Fibroblast of the aortic adventitia (primary cell): ENCODE measurements at places on chromosomes 7 and 10. TPM values are rescaled to one million over a fixed set of nuclear protein-coding genes. Genes with fewer than 3 reads are reported as not detected.
A peak's percentile ranks its signal among the peaks of the same experiment; 100 is the strongest.

The SLC26A5 gene
- total RNA-seq, result not detected in 2 replicates

- no peak for DNase-seq
Measured at GRCh38 chr7:105298439-105298894, 90.3 kb downstream of the SRPK2 start.

DNA sequence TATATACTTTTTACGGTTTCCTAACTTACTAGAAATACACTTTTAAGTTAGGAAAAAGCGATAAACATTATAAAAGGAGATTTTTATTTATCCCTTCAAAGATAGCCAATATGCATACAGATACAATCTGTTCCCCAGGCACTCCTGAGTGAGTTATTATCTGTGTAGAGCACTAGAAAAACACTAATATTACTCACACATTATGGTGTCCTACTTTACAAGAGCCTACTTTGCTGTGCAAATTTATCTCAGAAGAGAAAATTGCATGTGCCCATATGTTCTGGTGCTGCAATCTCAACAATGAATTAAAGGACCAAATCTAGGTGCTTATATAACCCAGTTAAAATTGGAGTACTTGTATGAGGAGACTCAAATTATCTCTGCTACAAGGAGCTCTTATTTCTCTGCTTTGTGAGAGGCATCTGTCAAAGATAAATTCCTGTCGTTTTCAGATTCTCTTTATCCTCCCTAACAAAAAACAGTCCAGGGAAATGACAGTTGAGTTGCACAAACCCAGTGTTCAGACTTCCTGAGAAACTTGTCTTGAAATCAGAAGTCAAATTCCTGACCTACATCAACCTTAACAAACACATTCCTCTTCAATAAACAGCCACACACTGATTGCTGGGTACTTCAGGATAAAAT, 28.9 kb downstream of the CPA1 start:
- DNase-seq, result peak; percentile 31

The CALHM1 gene
- total RNA-seq, result not detected in 2 replicates

The HMX2 gene
- not detected in 2 replicates for total RNA-seq

The NRG3 gene
- not detected in 2 replicates for total RNA-seq

DNA sequence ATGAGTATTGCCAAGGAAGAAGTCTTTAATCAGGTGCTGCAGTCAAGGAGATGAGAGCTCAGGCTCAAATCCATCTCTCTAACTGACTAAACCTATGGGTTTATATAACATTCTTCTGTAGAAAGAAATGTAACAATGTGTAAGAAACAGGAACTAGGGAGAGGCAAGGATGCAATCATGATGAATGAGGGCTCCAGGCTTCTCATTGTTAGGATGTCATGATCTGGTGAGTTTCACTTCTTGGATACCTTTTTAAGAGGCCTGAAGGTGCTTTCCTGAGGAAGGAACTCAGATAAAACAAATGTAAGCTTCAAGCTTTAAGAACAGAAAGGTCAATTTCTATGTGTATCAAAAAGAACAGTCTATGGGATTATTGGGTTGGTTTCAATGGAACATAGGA, 30.8 kb upstream of the SCIN start:
- DNase-seq, result no peak

- DNase-seq, result no peak
Measured at GRCh38 chr7:104327938-104328295, 486 bp upstream of the LHFPL3 start.

GRCh38 chr7:2626498-2627117, 5.2 kb upstream of the TTYH3 start:
- DNase-seq, result peak; percentile 96

GRCh38 chr7:148854983-148855382, 29.1 kb downstream of the EZH2 start:
- DNase-seq, result no peak

- peak; percentile 24 for DNase-seq
Measured at GRCh38 chr7:103718482-103719061, 270.9 kb downstream of the RELN start.

DNA sequence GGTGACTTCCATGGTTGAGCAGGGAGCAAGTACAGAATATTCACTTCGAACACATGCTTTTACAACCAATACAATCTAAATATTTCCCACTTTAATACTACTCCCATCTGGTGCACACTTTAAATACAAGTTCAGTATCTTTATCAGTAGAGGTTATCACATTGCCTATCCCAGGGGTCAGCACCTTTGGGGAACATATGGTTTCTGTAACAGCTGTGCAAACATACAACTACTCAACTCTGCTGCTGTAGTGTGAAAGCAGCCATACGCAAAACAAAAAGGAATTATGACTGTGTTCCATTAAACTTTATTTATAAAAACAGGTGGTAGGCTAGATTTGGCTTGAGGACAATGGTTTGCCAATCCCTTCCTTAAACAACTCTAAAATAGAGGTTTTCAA, 157.5 kb downstream of the XPNPEP1 start:
- DNase-seq, result no peak

The DNAH11 gene
- 2.7 TPM in 1 of 2 replicates, not detected in the other for total RNA-seq

The IFIT1B gene
- not detected in 2 replicates for total RNA-seq
